ENCODE measurements at places on chromosomes 1 and 21.
A peak's percentile ranks its signal among the peaks of the same experiment; 100 is the strongest.

- no peak for DNase-seq
Measured at GRCh38 chr1:168907053-168907452, 178.0 kb upstream of the DPT start.

GRCh38 chr1:119914071-119914470 is 17.8 kb upstream of the ADAM30 start:
- no peak for DNase-seq

DNA sequence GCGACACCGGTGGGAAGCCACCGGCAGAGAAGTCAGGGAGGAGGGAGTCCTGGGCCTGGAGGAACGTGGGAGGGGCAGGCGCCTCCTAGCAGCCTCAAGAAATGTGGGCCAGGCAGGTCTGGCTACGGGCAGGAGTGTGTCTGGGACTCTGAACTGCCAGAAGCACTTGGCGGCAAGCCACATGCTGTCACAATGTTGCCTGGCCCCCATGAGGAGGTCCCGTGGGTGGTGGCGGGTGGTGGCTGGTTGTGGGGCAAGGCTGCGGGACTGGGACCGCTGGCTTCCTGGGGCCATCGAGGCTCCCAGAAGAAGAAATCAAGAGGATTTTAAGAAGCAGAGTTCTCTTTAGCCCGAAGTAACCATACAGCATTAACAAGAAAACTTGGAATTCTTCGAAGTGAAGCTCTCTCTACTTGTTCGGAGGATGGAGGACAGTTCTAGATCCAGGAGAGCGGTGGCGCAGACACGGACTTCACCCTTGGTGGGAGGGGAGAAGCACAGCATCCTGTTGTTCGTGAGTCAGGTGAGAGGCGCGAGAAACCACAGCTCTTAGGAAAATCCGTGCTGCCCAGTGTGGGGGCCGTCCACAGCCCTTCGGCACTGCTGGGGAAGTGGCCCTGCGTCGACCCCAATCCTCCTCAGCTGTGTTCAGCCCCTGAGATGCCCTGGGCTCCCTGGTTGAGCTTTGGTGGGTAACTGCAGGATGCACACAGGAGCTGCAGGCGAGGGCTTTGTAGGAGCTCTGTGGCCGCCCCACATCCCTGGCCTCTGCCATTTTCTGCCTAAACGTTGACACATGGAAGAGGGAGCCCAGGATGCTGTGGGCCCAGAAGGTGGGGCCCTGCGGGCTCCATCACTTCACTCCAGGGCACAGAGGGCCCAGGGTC is 12.4 kb downstream of the SKI start:
- DNase-seq: peak; percentile 42

DNA sequence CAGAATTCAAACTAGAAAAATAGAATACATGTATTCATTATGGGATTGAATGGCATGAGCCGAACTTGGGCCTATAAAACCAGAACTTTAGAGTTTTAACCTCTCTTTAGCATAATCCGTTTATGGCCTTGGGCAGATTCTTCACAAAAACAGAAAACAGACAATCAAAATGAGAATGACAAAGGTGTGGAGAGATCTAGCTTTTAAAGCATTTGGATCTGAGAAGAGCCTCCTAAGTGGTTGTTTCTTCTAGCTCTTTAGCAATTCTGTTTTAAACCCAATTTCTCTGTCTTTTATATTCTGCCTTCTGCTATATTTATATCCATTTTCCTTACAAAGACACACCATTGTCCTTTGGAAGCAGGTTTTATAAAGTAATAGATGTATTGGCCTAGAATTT is 160.2 kb downstream of the RPS6KC1 start:
- DNase-seq: no peak

GRCh38 chr1:157562515-157562914 is 10.2 kb upstream of the FCRL5 start:
- no peak for DNase-seq

GRCh38 chr1:69697340-69697739 is 129.6 kb downstream of the LRRC7 start:
- no peak for DNase-seq

DNA sequence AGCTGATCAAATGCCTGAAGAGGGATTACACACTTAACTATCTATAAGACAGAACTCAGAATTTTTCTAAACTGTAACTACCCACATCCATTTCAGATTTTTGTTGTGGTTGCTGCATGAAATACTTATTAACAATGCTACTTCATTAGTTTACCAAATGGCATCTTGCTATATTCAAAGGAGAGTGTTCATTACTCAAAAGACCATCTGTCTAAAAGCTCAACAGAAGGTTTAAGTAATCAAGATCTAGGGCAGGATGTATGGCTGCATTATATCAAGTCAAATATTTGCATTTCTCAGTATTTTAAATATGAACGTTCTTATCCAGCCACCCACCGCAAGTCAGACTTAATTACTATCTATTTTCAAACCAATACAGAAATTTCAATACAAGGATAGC is 79.9 kb downstream of the SIPA1L2 start:
- DNase-seq: no peak

DNA sequence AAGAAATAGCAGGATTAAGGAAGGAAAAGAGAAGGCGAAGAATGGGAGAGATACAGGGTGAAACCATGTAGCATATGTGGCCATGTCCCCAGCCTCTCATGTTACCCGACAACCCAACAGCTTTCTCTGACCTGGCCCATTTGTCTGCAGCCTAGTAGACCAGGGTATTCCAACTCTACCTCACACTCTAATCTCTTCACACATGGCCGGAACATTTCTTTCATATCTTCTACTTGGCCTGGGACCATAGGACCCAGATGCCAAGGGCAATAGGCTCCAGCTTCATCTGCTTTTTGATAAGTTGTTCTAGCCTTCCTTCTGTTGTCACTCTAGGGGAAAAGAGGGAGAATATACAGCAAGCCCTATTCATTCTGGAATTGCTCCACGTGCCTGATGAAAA is 95.0 kb upstream of the DPT start:
- no peak for DNase-seq

GRCh38 chr1:55669293-55669692 is 454.1 kb upstream of the USP24 start:
- DNase-seq: no peak

- no peak for DNase-seq
Measured at GRCh38 chr1:61672376-61672775, 52.6 kb downstream of the TM2D1 start.

DNA sequence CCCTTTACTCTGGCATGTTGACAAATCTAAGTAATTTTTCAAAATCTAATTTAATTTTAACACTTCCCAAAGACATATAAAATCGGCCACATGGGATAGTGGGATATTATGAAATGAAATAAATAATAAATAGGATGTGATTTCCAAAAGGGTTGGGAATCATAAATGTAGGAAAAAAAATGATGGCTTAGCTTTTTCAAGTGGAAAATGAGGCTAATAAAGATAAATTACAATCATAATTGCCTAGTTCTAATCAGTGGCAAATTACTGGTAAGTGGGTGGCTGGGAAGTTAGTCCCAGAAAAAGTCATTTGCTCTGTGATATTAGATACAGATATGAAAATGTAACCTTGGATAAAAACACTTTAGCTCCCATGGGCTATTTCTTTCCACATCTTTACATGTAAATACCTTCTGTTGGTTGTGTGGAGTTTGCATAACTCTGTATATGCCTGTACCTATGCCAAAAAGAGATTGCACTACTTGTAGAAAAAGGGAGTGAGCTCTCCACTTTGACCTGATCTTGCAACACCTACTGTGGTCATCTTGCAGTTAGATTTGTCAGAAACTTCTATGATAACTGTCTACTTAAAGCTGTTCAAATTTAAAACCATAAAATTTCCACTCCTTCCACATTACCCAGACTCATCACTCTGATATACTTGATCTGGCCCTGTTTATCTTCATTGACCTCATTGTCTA is 284.6 kb upstream of the KAZN start:
- DNase-seq: no peak

- DNase-seq: no peak
Measured at GRCh38 chr1:65820983-65821382, 28.3 kb downstream of the PDE4B start.

GRCh38 chr1:54323324-54323739 is 82.9 kb downstream of the SSBP3 start:
- DNase-seq: no peak

DNA sequence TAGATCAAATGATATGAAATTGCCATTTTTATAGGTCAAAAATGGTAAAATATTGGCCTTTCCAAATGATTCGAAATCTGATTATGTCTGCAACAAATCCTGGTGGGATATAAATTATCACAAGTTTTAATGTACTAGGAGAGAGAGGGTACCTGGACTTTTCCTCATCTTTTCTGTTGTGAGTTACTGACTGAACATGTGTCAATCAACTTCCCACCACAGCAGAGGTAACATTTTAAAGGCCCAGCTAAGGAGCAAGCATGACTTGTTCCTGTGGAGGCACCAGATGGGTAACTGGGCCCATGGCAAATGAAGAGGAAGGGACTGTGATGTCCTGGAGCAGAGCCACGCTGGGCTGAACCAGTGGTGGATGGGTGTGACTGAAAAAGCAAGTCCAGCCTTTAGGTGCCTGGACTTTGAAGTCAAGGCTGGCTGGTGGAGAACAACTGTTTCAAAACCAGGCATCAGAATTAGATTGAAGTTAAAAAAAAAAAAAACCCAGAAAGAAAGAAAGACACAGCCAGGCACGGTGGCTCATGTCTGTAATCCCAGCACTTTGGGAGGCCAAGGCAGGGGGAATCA is 6.6 kb downstream of the MR1 start:
- DNase-seq: no peak

DNA sequence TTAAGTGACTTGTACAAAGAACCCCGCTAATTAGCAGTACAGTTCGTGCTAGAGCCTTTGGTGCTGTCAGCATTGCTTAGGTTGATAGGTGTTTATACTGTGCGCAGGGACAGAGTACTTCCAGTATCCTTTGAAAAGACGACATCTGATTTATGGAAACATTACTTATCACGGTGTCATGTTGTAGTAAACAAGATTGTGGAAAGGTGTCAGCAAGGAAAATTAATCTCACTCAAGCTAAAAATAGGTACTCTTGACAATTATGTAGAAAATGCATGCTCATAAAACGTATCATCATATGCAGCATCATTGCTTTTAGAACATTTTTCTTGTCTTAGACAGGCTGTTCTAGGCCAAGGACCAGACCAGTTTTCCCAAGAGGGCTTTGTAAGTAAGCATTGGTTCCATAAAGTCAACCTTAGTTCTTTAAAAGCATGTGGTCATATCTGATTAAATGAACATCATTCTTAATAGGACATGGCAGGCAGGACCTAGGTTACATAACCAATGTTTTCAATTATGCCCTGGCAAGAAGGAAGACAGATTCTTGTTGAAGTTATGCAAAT is 33.0 kb downstream of the SH3BGR start:
- no peak for DNase-seq

DNA sequence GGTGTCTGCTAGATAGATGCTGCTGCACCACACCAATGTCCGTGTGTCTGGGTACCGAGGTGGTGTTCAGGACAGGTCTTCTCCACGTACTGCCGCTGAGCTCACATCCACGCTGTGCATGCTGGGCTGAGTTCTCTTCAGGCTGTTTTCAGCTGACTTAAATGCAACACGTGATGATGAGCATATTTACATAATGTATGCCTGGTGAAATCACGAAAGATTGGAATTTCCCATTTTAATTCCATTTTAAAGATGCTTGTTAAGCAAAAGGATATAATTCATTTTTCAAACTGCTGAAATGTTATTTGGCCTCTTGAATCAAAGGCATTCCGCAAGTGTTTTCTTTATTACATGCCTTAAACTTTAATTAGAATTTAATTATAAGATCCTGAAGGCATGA is 107.9 kb downstream of the FGGY start:
- DNase-seq: no peak

- no peak for DNase-seq
Measured at GRCh38 chr1:43358121-43358745, 548 bp upstream of the CDC20 start.

GRCh38 chr1:116127123-116127847 is 16.1 kb downstream of the MAB21L3 start:
- no peak for DNase-seq

GRCh38 chr1:15985611-15986297 is 9.9 kb upstream of the ZBTB17 start:
- no peak for DNase-seq

DNA sequence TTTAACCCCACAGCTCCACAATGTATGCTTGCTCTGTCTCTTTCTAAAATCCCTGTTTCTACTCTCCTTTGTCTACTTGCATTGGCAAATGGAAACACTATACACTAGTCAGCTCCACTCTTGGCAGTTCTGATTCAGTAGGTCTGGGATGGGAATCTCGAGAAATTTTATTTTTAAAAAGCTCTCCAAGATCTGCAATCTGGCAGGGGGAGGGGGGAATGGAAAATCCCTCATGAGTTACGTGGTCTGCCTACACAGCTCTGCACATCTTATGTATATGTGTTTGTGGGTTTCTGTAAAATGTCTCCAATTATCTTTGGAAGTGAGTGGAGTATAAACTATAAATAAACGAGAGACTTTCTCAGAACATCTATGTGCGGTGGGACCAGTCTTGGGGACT is 9.9 kb upstream of the GALNT2 start:
- DNase-seq: no peak

DNA sequence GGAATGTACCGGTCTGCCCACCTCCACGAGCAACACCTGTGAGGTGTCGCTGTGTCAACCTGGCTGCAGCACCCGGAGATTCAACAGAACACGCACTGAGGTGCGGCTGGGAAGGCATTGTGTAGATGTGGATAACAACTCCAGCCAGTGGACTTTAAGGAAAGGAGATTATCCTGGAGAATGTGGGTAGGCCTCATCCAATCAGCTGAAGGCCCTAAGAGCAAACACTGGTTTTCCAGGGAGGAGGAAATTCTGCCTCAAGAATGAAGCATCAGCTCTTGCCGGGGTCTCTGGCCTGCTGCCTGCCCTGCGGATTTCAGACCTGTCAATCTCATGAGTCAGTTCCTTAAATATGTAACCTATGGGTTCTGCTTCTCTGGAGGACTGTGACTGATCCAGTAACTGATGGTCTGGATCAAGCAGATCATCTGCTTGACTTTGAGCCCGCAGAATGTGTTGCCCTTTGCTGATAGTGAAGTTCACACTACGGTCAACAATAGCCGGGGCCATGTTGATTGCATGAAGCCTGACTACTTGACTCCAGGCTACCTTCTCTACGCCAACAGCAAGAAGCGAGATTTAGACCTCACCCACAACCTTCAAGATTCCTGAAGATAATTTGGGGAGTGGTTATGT is 15.9 kb upstream of the PRDM15 start:
- no peak for DNase-seq

- peak; percentile 68 for DNase-seq
Measured at GRCh38 chr1:212700223-212700891, 717 bp upstream of the BATF3 start.

GRCh38 chr1:115473986-115474565 is 136.0 kb upstream of the NGF start:
- no peak for DNase-seq
